Left renal pelvis (tissue), 4 donors: ENCODE measurements at places on chromosomes 2 and 18.

DNA sequence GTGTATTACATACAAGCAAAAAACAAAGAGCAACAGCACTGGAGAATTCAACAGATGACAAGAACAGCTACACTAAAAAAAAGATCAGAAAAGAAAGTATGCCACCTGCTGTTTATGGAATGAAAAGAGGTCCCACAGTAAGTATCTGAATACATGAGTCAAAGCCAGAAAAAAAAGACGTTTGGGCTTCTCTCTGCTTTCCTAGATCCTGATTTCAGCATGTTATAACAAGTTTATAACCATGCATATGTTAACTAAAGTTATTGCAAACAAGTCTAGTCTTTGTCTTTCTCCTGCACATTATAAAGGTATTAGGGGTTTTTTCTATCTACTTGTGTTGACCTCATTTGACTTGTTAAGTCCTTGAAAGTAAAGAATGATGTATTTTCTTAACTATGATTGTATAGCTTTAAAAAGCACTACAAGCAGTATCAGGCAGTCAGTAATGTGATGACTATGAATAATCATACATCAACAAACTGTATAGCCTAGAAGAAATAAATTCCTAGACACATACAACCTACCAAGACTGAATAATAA is 108.5 kb upstream of the COL5A2 start:
- peak; percentile 26 for DNase-seq

DNA sequence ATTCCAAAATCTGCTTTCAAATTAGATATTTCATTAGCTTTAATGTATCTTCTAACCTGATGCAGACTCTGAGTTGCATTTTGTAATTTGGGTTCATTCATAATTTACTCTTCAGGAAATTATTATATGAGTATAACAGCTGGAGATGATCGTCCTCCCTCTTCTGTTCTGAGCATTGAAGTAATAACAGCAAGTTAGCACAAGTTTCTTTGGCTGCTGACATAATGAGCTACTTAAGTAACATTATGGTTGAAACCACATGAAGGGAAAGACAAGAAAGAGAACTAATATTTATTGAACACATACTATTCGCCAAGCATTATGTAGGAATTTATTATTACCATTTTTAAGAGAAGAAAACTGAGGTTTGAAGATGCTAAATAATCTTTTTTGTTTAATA is 75.1 kb downstream of the CPO start:
- no peak for DNase-seq

DNA sequence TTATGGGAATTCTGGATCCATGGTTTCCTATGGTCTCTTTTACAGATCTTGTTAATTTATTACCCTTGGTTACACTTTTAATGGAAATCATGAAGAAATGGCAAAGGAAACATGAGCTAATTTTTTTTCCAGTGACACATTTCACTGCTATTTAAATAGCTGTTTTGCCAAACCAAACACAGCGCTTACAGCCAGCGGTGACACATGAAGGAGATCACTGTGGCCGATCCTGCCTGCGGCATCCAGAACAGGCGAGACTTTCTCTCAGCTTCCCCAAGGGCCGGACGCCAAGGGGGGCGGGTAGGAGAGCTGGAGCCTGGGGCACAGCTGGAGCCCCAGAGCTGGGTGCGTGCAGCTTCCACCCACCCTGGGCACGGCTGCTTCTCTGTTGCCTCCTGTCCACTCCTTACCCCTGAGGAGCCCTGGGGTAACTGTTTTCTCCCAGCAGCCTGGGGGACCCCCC is 81.4 kb upstream of the PKDCC start:
- DNase-seq, result peak; percentile 69

DNA sequence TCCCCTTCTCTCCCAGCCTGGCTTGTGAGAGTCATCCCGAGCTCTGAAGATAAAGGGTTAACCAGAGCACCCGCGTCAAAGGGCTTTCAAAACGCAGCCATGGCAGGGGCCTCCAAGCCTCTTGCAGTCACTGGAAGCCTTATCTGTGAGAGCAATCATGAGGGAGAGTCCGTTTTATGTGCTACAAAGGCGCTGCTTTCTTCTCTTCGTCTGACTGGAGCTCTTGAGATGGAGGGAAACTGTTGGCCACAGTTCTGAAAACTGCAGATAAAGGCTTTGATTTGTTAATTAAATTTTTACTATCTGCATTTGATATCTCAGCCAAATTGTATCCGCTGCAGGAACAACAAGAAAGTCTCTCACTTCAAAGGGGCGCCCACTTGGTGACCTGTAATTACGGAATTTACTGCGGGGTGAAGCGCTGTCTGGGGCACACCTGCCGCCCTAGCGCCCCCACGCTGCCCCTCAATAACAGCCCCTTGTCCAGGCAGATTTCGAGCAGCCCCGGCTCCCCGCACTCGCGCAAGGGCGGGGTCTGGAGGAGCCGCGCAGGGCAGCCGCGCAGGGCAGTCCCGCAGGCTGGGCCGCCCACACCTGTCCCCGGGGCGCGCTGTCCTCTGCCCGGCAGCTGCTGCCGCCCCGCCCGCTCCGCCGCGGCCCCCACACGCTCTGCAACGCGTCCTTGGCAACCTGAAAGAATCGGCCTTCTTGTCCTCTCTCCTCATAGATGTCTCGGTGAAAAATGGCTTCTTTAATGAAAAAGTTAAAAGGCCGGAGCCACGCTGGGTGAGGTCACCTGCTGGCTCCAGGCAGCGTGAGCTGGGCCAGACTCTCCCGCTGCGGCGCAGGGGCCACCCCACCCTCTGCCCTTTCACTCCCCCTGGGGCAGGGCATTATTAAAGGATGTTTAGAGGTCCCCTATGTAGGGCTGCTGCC is 217.9 kb downstream of the VAPA start:
- DNase-seq, result no peak

DNA sequence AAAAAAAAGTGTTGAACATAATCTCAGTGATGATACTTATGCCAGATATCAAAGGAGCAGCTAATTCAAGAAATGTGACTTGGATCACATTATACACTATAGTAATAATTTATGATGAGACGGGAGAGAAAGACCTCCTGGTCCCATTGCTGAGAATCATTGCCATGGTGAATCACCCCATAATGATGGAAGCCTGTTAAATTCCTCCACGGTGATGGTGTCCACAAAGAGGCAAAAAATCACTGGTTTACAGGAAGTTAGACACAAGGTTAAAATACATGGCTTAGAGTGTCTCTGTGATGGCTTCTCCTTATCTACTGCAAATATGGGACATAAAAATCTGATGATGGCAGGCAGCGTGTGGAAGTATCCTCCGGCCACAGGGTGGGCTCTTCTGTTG is 210.0 kb downstream of the CDH2 start:
- no peak for DNase-seq

DNA sequence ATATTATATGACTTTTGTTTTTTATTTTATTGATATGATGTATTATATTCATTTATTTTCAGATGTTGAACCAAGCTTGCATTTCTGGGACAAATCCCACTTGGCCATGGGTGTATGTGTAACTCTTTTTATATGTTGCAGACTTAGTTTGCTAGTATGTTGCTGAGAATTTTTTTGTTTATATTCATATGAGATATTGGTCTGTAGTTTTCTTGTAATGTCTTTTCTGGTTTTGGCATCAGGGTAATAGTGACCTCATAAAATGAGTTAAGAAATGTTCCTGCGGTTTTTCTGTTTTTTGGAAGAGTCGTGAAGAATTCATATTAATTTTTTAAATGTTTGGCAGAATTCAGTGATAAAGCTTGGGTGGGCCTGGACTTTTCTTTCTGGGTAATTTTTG is 88.7 kb downstream of the ASB1 start:
- no peak for DNase-seq

GRCh38 chr18:9048236-9048635 is 54.3 kb upstream of the NDUFV2 start:
- no peak for DNase-seq

- DNase-seq, result no peak
Measured at GRCh38 chr2:120579916-120580685, 155.6 kb upstream of the GLI2 start.

DNA sequence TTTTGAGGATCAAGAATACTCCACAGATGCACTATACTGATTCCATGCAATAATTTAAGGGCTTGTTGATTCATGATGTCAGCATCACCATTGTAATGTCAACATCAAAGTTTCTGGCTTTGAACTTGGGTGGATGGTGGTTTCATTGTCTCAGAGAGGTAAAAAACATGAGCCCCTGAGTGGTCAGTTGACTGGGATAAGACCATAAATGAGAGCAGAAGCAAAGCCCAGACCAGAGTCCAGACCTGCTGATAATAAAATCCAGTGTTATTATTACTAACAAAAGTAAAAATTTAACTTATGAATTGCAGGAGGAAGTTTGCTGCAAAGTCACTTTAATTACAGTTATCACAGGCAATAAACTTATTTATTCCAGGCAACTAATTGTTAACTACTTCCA is 358.2 kb downstream of the GALNT13 start:
- no peak for DNase-seq
